ENCODE measurements at places on chromosomes 11 and 22. TPM values are rescaled to one million over a fixed set of nuclear protein-coding genes. Genes with fewer than 3 reads are reported as not detected.
A peak's percentile ranks its signal among the peaks of the same experiment; 100 is the strongest.

The VPS11 gene
- 9.5 TPM for total RNA-seq

The OR52I2 gene
- total RNA-seq: not detected

- peak; percentile 62 for DNase-seq
Observed at GRCh38 chr11:579830-580601, 3.7 kb downstream of the PHRF1 start.

The C11orf87 gene
- not detected for total RNA-seq

All from right lobe of liver (tissue), 6 donors.